ENCODE measurements at places on chromosomes 6 and 20.

GRCh38 chr6:133136177-133136880 lies 104.8 kb upstream of the EYA4 start:
- DNase-seq = no peak

- no peak for DNase-seq
Measured at GRCh38 chr6:148769304-148769968, 22.6 kb downstream of the UST start.

- no peak for DNase-seq
Measured at GRCh38 chr6:150698391-150698790, 98.7 kb downstream of the PLEKHG1 start.

DNA sequence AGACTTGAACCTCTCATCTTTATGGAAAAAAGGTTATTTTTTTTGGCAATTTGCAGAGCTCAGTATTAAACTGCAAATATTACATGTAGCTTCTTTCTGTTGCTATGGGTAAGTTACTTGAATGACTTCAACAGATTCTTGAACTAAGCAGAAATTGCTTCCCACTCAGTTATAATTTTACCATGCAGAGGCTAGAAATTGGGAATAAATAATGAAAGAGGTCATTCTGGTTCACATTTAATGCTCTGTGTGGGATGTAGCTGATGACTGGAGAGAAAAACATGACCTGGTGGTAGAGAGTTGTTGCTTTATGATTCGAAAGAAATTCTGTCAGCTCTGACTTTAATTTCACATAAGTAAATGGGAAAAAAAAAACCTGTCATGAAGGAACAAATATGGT lies 16.8 kb upstream of the ADGB start:
- no peak for DNase-seq

GRCh38 chr6:16850681-16851026 lies 89.4 kb upstream of the ATXN1 start:
- no peak for DNase-seq

DNA sequence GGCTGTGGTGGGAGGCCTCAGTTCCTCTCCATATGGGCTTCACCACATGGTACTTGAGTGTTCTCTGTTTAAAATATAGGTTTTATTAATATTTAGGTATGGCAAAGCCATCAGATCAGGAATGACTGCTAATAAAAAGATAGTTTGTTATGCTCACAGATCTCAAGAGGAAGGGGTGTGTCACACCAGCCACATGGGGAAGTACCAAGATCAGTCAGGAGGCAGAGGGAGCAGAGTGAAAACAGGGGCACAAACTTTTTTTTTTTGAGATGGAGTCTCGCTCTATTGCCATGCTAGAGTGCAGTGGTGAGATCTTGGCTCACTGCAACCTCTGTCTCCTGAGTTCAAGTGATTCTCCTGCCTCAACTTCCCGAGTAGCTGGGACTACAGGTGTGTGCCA lies 92.1 kb upstream of the GCM1 start:
- DNase-seq = no peak

DNA sequence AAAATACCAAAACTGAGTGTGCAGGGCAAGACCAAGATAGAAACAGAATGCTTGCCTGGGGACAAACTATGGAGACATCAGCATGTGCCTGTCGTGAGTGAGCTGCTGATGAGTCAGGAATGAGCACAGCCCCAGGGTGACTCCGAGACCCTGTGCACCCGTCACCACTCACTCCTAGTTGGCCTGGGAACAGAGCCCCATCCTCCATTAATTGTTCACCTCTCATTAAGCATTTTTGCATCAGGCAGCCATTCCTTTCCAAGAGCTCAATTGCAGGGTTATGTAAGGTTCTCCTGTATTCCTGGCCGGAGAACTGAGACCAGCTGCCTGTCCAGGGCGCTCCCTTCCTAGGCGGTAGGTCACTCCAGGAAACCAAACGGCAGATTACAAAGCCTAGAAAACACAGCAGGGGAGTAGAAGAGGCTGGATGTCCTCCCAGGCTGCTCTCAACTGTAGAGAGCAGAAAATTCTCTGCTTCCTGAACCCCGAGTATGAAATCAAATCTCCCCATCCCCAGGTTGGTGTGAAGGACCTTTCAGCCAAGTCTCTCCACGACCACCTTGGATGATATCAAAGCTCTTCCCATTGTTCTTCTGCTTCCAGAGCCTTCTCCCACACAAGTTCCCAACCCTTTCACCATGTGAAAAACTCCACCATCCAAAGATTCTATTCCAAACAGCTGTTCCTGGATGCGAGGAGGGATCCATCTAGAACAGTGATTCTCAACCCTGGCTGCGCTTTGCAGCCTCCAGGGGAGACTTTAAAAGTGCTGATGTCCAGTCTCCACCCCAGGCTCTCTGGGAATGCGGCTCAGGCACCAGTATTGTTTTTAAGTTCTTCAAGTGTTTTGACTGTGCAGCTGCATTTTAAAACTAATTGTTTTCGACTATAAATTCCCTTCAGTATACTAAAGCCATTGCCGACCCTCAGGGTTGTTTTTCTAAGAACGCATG lies 532.6 kb upstream of the JARID2 start:
- DNase-seq = peak; percentile 99

DNA sequence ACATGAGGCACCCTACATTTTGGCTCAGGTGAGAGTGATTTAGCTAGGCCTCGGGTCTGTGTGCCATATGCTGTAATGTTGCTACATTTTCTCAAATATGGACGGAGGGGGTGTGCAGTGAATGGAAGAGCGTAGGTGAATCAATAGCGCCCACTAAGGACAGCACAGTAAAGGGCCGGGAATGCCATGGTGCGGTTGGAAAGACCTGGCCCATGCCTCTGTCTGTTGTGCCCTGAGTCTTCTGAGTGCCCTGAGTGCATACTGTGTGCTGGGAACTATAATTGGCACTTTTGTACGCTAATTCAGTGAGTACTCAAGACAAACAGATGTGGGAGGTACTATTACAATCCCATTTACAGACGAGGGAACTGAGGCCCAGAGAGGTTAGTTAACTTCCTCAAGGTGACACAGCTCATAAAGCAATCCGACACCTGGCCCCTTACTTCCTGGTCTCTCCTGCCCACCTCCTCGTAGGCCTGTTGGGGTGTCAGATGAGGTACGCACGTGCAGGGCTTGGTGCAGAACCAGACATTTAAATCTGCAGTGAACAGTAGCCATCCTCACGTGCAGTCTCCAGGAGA lies 17.3 kb downstream of the SLC22A1 start:
- DNase-seq = no peak

DNA sequence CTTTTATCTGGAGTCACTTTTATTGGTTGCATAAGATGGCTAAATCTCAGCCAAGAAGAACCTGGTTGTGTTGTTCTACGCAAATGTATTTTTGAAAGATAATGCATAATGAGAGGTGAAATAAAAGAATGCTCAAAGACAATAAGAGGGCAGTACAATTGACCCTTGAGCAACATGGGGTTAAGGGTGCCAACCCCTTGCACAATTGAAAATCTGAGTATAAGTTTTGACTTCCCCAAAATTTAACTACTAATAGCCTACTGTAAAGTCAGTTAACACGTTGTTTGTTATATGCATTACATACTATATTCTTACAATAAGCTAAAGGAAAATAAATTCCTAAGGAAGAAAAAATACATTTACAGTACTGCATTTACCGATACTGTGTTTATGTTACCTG lies 5.9 kb downstream of the RNF146 start:
- DNase-seq = no peak

DNA sequence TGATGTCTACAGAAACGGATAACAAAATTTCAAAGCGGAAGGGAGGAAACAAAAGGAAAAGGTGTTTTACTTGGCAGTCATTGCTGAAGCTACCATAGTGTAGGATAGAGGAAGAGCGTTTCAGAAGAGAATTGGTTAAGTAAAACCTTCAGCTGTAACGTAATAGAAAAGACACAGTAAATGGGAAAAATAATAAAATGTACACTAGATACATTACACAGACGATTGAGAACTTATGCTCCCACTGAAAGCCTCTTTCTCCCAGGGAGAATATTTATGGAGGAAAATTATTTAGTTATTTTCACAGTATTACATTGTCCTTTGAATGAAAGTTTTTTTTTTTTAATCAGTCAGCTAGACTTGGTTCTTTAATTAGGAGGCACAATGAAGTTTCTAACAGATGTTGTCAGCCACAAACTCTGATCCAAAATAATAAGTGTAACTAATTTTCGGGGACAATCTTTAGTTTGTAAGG lies 90.7 kb upstream of the PRDM1 start:
- no peak for DNase-seq

DNA sequence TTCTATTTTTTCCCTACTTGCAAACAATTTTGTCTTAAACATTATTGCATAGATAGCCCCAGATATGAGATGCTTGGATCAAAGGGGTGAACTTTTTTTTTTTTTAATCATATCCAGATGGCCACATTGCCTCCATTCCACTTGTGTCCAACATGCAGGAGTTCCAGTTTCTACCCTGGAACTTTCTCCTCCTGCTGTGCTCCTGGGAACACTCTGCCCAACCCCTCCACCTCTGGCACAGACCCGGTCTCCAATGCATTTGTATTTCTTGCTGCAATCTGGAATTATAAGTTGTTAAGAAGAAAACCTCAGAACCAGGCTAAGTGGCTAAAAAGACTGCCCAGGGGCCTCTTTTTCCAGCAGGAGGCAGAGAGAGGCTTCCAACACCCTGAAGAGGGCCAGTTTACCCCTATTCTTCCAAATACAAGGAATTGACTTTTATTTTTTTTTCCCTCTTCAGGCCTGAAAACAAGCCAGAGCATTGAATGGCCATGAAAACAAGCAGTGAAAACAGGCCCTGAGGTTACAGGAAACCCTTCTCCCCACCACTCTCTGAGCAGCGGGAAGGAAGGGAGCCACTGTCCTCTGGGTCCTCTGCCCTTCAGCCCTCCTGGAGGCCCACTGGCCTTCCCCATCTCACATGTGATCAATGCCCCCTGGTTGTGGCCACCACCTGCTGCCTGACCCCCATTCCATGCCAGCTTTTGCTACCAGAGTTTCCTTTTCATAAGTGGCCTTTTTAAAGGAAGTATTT lies 44.3 kb downstream of the PDYN start:
- DNase-seq = no peak

GRCh38 chr6:111842891-111843290 lies 30.4 kb downstream of the FYN start:
- DNase-seq = peak; percentile 32

DNA sequence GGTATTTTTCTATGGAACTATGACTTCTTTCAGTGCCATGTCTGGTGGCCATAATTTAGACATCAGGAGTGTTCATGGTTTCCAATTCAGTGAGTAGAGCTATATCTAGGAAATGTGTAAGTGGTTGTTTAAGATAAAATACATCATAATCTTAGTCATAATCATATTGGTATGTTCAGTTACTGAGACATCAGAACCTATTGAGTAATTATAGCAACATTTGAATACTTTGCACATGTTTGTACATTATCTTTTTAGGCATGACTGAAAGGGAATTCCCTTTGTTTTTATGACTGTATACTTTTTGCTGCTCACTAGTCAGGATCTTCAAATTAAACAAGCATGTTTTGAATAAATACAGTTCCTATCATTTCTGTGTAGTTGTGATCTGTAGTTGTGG lies 64.0 kb downstream of the STXBP5 start:
- DNase-seq = peak; percentile 28

DNA sequence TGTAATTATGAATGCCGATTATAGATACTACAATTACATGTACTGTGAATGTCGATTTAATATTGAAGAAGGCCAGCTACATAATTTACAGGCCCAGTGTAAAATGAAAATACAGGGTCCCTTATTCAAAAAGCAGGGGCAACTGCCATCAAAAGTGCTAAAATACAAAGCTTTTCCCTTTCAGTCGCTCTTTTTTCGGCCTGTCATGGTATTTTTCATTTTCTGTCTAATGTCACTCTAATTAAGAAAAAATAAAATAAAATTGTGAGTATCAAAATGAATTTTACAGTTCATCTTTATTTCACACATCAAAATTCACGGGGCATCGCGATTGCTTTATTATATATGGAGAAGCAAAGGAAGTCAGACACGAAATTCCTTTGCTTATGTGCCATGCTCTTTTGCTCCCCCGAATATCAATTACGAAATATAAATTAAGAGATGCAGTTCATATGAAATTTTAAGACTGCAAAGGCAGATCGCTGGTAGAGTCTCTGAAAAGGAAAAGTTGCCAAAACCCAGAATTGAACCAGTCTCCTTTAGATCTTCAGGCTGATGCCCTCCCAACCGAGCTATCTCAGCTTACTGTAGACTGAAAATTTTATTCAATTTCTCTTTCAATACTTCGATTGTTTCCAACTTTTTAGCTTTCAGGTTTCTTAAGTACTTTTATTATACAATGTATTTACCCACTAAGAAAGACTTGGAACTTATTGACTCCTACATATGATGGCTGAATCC lies 197.0 kb downstream of the TRIM27 start:
- no peak for DNase-seq

DNA sequence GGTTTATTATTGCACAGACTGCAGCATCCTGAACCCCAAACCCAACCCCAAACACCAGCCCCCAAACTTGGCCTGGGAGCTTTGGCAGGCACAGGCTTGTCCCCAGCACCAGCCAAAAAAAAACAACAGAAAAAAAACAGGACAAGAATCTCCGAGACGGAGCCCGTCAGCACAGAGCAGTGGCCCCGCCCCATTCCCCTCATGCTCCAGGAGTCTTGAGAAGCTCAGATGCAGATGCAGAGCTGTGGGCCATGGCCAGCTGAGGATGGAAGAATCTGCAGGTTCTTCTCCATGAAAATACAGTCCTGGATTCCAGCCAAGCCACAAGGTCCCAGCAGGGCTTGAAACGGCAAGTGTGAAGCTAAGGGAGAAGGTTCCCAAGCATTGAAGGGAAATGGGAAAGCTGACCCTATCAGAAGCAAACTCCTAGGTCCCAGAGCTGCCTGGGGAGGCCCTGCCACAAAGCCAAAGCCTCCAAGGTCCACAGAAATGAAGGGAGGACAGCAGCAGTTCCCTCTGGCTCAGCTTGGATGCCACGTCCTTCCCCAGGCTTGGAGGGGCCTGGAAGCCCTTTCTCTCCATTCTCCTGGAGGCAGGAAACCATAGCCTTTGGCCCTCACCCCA lies 75.2 kb downstream of the JPH2 start:
- DNase-seq = peak; percentile 71

GRCh38 chr20:53736122-53736756 lies 142.6 kb upstream of the ZNF217 start:
- peak; percentile 21 for DNase-seq

GRCh38 chr6:112450663-112451062 lies 103.5 kb downstream of the RFPL4B start:
- no peak for DNase-seq

GRCh38 chr6:99093456-99094190 lies 145.9 kb upstream of the FBXL4 start:
- no peak for DNase-seq
